ENCODE measurements at places on chromosomes 3 and 15. TPM values are rescaled to one million over a fixed set of nuclear protein-coding genes. Genes with fewer than 3 reads are reported as not detected.

Gene SRGAP3
- total RNA-seq: 5.2 TPM

Gene SEMA3G
- 2.7 TPM for total RNA-seq

Gene FBXL2
- 1.7 TPM for total RNA-seq

Gene SNTN
- total RNA-seq: not detected

Gene SHISA5
- 210 TPM for total RNA-seq

Gene GPR87
- 36.8 TPM for total RNA-seq

Gene DLL4
- total RNA-seq: 1.1 TPM

Gene VILL
- 6.1 TPM for total RNA-seq

Gene TMEM115
- total RNA-seq: 19.3 TPM

Gene FHIT
- 10.5 TPM for total RNA-seq

Gene UBE2E1
- total RNA-seq: 96.6 TPM

Gene SCAANT1
- total RNA-seq: not detected

Gene LRRK1
- 14.2 TPM for total RNA-seq

GRCh38 chr3:143360244-143360643 is 240.7 kb downstream of the CHST2 start:
- ATAC-seq: no peak

GRCh38 chr3:97810779-97811390 is 10.9 kb upstream of the CRYBG3 start:
- ATAC-seq: peak; percentile 86

DNA sequence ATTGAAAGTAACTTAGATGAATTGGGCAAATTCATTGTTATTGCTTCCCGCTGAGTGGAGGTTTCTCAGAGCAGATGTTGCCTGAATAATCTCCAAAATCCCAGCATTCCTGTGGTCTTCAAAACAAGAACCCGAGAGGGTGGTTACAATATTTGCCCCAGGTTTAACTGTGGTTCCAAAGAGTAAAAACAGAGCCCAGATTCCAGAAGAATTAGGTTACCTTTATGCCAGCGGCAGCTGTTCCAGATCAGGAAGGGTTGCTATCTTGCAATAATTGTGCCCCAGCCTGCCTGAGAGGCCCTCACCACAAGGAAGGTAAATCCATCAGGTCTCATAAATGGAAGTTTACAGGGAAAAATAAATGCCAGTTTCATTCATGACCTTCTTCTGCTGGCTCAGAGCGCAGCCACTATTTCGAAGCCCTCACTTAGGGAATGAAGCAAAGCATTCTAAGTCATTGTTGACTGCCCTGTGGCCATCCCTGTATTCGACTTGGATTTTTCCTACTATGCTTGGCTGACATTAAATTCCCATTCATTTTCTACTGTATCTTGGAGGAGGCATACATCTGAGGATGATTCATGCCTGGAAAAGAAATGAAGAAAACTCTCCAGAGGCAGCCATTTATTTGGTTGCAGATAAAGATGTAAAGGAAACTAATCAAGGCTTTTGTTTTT is 54.6 kb downstream of the SSUH2 start:
- ATAC-seq: no peak

DNA sequence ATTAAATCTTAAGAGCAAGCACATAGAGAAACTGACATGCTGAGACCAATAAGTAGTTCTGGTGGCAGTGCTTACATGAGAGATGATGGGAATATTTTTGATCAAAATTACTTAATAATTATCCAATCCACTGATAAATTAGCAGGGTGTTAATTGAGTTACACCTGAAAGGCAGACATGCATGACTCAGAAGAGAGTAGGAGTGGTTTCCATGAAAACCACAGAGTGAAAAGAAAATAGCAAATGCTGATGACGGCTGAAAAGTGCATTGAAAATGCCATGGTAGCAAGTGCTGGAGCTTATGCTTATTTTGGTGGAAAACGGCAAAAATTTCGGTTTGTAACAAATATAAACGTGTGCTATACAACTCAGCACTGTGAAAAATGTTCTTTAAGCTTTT is 267.8 kb upstream of the LRRN1 start:
- ATAC-seq: no peak

- no peak for ATAC-seq
Measured at GRCh38 chr3:169969174-169970095, 2.8 kb downstream of the SEC62 start.

GRCh38 chr3:125436921-125437320 is 61.8 kb upstream of the ZNF148 start:
- ATAC-seq: no peak

- ATAC-seq: no peak
Measured at GRCh38 chr15:96362011-96362754, 31.7 kb downstream of the NR2F2 start.

DNA sequence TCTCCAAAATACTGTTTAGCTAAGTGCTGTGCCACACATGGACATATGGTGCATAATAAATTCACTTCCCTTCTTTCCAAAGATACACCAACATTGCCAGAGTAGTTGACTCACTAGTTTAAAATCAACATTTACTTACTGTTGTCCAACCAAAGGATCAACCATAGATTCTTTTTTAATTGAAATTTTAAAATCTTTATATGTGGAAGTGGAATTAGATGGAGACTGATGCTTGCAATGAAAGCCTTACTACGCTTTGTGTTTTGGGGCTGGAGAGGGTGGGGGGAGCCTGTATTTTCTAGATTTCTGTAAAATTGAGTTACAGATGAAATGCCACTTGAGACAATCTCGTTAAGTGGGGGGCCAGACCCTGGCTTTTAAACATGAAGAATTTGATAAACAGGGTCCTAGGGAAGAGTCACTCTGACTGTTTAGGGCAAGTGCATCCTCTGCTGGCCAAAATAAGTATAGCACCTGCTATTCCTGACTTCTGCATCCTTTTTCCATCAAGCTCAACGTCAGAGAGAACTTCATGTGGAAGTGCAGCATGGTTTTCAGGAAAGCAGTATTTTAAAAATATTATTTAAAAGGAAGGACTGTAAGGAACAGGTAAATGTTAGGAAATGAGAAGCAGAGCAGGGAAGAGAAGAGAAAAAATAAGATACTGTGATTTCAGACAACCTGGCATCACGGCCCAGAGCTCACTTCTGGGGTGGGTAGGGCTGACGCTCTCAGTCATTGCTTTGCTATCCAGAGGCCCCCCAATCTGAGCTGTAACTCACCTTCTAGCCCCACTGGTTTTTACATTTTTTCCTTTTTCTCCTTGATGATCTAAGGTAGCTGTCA is 76.7 kb downstream of the BOC start:
- ATAC-seq: peak; percentile 65

GRCh38 chr3:124699686-124700396 is 30.4 kb upstream of the UMPS start:
- ATAC-seq: no peak

DNA sequence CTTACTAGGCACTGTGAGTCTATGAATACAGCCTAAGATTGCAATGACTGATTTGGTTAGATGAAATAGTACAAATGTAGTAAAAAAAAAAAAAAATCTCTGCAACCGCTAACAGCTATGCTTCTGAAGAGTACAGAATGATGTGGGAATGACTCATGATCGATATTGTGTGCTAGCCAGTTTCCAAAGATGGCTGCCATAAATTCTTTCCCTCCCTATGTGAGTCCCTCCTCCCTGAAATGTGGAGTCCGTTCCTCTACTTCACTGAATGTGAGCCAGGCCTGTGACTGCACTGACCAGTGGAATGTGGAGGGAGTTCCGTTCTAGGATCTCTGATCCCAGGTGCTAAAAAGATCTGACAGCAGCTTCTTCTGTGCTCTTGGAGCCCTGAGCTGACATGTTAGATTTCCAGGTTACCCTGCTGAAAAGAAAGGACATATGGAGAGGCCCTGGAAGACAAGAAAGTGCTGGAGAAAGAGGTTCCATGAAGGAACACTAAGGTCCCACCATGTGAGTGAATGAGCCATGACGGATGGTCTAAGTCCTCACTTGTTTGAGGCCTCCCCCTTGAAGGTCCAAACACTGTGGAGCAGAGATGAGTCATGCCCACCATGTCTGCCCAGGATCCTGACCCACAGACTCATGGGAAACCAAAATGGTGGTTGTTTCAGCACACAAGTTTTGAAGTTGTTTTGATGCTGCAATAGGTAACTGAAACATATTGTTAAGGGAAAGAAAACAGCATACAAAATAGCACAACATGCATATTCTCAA is 46.3 kb downstream of the DGKG start:
- ATAC-seq: no peak

DNA sequence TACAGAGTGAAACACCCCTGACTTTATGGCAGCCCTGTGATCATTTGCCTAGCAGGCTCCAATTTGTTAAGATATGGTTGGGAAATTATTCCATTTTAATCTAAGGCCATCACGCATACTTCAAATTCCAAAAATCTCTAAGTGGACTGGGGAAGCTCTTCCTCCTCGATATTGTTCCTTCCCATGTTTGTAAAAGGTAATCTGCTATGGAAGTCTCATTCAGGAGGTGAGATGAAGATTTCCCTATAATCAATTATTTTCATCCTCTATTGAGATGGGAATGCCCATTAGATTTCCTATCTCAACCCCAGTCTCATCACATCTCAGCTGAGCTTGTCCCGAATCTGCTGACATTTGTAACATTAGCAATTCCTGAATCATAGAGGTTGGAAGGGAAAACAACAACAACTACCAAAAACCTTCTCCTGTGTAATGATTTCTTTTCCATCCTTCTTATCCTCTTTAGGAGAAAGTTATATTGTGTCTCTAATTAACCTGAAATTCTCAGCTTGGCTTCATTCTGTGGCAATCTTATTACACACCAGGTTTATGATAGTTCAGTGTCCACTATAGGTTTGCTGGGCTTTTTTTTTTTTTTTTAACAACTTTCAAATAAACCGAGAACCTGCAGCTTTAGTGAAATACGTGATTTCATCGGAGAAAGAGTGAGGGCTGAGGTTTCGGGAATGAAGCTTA is 2.2 kb upstream of the NR2F2 start:
- no peak for ATAC-seq

GRCh38 chr3:122755491-122755890 is 38.1 kb downstream of the HSPBAP1 start:
- ATAC-seq: no peak

GRCh38 chr3:16239780-16240179 is 25.0 kb downstream of the DPH3 start:
- peak; percentile 41 for ATAC-seq

DNA sequence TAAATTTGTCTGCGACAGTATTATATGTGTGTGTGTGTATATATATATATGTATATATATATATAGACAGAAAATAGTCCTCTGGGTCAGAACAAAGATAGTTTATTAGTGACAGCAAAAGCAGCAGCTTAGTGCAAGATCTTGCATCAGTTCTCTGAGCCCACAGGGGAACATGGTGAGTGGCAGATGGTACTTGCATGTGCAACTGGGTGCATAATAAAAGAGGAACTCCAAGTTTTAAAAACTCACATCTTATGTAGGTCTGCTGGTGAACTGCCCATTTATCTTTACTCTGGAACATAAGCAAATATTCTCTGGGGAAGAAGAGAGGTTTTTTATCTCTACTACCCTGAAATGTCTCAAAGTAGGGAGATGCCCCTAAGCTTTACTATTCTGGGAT is 276.4 kb downstream of the POLQ start:
- no peak for ATAC-seq

GRCh38 chr3:189324538-189325138 is 152.9 kb downstream of the TPRG1 start:
- ATAC-seq: peak; percentile 98

GRCh38 chr15:58840048-58840447 is 68.9 kb downstream of the MINDY2 start:
- ATAC-seq: no peak

- no peak for ATAC-seq
Measured at GRCh38 chr3:30075514-30075913, 530.9 kb upstream of the TGFBR2 start.

DNA sequence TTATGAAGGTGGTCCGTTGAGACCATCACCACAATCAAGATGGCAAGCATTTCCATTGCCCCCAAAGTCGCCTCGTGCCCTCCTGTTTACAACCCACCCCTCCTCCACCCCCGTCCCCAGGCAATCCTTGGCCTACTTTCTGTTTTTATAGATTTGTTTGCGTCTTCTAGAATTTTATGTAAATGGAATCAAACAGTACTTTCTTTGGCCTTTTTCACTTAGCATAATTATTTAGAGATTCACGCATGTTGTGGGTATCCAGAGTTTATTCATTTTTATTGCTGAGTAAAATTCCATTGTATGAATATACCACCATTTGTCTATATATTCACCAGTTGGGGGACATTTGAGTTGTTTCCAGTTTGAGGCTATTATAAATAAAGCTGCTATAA is 66.6 kb downstream of the LSM3 start:
- no peak for ATAC-seq

- no peak for ATAC-seq
Measured at GRCh38 chr3:155853214-155854140, 750 bp downstream of the SLC33A1 start.

GRCh38 chr15:35686347-35686746 is 140.4 kb upstream of the DPH6 start:
- ATAC-seq: no peak

GRCh38 chr3:57980416-57980815 is 27.8 kb upstream of the FLNB start:
- ATAC-seq: no peak

DNA sequence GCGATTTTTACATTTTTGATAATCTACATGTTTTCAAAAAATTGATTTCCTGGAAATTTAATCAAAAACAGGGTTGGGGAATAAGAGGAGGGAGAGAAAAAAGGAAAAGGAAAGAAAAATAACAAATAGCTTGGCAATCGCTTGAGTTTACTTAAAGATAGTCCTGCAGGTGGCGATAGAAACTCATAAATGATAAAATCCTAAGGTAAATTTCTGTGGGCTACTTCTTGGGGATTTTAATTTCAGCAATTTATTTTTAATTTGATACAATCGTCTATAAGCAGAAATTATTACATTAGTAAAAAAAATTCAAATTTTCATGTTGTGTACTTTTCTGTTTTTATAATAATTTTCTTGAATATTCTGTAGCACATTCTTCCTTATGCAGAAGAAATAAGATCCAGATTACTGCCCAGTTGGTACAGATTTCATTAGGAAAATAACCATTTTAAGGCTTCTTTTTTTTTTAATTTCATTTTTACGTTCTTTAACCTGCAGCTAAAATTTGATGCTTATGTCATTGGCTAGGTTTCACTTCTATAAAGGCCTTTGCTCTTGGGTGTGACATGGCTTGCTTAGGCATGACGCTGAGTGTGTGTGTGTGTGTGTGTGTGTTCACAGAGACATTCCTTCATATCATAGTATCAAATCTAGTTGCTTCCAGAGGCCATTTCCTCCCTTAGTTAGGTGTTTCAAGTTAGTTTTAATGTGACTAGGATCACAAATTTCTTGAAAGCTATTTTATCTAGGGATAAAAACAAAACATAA is 181.8 kb downstream of the MCTP2 start:
- peak; percentile 46 for ATAC-seq

GRCh38 chr3:68972358-68972979 is 40.1 kb upstream of the TAFA4 start:
- no peak for ATAC-seq

GRCh38 chr3:42094128-42094527 is 3.0 kb downstream of the TRAK1 start:
- peak; percentile 65 for ATAC-seq

DNA sequence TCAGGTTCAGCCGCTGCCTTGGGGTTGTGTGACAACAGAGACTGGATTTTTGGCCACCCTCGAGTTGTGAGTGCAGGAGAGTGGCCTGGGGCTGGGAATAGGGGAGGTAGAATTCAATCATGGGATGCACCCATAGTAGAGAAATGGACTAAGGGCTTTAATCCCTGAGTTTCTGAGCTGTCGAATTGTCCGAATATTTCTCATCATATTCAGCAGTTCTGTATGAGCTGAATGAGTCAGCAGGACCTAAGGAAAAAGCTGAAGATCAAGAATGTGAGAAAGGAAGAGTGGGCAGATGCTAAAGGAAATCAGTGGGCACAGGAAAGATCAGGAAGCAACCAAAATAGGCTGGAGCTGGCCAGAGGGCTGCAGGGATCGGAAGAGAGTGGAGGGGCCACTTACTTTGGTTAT is 44.4 kb upstream of the SACM1L start:
- no peak for ATAC-seq

GRCh38 chr3:53845103-53845880 is 927 bp downstream of the CHDH start:
- peak; percentile 27 for ATAC-seq
